ENCODE measurements at places on chromosomes 3 and 15.

GRCh38 chr3:70952033-70952747 lies 631.3 kb downstream of the FOXP1 start:
- no peak for DNase-seq

GRCh38 chr3:47603332-47603731 lies 24.7 kb upstream of the CSPG5 start:
- no peak for DNase-seq

- no peak for DNase-seq
Measured at GRCh38 chr3:8982509-8982908, 19.2 kb upstream of the RAD18 start.

DNA sequence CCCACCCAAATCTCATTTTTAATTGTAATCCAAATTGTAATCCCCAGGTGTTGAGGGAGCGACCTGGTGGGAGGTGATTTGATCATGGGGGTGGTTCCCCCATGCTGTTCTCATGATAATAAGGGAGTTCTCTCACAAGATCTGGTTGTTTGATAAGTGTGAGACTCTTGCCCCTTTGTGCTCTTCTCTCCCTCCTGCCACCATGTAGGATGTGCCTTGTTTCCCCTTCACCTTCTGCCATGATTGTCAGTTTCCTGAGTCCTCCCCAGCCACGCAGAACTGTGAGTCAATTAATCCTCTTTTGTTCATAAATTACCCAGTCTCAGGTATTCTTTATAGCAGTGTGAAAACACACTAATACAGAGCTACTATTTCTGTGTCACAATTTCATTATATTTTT lies 88.7 kb downstream of the NCEH1 start:
- DNase-seq, result no peak

GRCh38 chr3:187946163-187946691 lies 201.0 kb upstream of the BCL6 start:
- DNase-seq, result no peak

- no peak for DNase-seq
Measured at GRCh38 chr15:92243227-92243626, 150.5 kb upstream of the ST8SIA2 start.

DNA sequence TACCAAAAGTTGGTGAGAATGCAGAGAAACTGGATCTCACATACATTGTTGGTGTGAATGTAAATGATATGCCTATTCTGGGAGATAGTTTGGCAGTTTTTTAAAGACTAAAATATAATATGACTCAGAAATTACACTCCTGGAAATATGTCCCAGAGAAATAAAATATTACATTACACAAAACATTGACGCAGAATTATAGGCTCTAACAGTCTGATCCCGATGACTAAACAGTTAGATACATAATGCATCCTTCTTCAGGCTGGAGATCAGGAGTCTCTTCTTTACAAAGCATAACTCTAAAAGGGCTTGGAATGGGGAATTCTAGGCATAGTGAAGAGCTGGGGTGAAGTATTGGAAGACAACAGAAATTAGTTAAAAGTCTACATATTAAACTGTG lies 586.2 kb upstream of the NECTIN3 start:
- no peak for DNase-seq

GRCh38 chr3:40780291-40780924 lies 255.6 kb downstream of the ZNF621 start:
- no peak for DNase-seq

DNA sequence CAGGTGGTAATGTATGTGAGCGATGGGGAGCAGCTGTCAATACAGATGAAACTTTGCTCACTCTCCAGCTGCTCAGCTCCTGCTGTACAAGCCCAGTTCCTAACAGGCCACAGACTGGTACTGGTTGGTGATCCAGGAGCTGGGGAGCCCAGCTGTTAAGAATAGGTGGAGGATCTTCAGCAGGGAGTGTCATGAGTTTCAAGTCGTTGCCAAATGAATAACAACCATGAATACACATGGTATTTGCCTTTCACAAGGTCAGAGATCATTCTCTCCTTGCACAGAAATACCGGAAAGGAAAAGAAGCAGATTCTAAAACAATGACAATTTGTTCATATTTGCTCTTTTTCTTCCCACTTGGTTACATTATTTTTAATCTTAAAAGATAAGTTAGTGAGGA lies 5.1 kb downstream of the PLSCR1 start:
- DNase-seq, result no peak

- DNase-seq, result no peak
Measured at GRCh38 chr3:171339598-171339997, 120.6 kb downstream of the TNIK start.

DNA sequence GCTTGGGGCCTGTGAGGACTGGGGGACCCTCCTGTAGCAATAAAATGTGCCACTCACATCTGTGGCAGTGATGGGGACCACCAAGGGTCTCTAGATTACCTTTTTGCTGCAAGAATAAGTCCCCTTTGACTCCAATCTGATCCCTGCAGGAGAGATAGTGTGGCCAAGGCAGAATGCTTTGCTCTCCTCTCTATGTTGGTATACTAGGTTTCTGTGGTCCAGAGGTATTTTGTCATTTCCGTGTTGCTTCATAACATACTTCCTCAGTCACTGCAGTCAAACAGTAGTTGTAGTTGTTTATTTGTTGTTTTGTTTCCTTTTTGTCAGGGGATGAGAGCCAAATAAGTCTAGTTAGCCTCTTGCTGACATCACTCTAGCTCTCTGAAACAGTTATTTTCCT lies 13.1 kb upstream of the NAALADL2 start:
- DNase-seq, result no peak

DNA sequence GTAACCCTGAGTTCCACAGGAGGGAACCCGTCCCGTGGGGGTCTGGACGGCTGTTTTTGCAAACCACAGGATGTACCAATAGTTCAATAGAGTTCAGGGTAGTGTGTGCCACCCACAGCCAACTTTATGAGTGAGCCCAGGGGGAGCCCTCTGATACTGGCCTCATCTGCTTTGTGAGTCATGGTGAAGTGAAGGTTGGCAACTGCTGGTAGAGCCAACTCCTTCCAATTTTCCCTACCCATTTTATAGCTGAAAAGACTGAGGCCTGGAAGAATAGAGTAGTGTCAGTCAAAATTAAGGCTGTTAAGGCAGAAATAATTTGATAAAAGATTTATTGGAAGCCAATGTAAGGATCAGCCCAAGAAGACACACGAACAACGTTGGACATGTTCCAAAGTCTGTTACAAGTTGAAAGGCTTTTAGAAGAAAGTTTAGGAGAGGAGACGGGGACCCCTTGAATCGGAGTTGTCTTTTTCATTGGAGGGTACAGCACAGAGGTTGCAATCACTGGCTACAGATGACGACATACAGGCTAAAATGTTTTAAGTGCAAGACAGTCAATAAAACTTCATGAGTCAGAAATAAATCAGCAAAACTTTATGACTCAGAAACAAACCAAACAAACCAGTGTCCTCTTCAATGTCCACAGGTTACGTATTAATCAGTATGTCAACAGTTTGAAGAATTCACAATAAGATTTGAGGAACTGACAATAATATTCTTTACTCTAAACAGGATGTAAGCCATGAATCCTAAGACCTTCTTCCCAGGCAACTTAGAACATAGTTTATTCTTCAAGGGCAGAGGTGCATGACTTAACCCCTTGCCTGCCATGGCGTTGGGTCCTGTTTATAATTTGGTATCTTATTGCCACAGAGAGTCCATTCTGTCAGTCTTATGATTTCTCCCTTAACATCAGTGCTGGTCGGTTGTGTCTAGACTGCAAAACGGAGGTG lies 62.9 kb upstream of the NR2E3 start:
- DNase-seq, result no peak

- no peak for DNase-seq
Measured at GRCh38 chr3:193702967-193703366, 110.0 kb downstream of the OPA1 start.

GRCh38 chr15:98390946-98391530 lies 257.3 kb upstream of the IGF1R start:
- DNase-seq, result no peak

- no peak for DNase-seq
Measured at GRCh38 chr3:170079536-170080165, 41.9 kb downstream of the GPR160 start.

- no peak for DNase-seq
Measured at GRCh38 chr3:77524463-77524862, 484.6 kb downstream of the ROBO2 start.

DNA sequence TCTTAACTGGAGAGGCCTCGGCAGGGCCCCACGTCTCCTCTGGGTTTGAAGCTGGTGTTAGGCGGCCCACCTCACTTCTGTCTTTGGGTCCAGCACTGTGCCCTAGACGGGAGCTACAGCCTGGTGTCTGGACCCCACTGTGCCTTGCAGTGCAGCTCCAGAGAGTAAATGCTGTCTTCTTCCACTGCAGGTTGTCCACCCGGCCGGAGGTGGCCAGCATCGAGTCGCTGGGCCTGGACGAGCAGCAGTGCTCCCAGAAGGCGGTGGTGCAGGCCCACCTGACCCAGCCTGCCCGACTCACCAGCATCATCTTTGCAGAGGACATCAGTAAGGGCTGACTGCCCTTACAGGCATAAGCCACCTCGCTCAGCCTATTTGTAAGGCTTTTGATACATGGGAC lies 53.1 kb upstream of the TAMM41 start:
- no peak for DNase-seq

DNA sequence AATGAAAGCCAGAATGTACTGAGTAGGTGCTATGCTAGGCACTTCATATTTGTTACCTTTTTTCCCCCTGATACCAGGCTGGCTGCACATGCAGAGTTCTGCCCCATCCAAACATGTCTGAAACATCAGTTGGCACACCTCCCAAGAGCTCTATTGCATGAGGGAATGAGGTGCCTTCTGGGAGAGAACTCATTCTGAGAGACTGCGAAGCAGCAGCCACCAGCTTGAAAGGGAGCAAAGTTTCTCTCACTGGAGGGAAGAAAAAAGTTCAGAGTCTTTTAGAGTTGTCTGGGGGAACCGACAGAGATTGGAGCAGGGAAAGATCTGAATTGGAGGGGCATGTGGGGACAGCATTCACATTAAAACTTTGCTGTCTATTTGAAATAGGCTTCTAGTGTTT lies 84.1 kb downstream of the AGBL1 start:
- no peak for DNase-seq

- DNase-seq, result no peak
Measured at GRCh38 chr3:106065831-106066230, 197.0 kb upstream of the CBLB start.

DNA sequence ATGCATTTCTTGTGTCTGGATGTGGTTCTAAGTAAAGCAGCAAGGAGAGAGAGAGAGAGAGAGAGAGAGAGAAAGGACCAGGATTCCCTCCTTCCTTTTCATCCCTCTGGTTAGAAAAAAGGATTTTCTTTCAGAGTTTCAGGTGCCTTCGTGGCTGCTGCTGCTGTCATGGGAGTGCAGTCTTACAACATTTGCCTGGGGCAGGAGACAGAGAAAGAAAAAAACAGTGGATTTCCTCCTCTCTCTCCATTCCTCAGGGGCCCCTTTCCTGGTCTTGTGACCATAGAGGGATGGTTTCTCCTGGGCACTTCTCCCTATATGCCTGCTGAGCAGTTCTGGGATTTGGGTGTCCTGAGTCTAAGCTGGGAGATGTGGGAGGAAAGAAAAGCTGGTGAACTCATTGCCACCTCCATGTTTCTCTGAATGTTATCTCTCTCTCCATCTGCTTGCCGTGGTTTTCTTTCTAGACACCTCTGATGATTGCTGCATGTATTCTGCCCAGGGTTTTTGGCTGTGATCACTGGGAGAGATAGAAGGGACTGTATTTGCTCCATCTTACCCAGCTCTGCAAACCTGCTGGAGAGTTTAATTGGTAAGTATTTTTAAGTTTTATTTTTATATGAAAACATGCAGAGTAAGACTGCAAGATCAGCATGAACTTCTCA lies 142.4 kb upstream of the RGMA start:
- no peak for DNase-seq

DNA sequence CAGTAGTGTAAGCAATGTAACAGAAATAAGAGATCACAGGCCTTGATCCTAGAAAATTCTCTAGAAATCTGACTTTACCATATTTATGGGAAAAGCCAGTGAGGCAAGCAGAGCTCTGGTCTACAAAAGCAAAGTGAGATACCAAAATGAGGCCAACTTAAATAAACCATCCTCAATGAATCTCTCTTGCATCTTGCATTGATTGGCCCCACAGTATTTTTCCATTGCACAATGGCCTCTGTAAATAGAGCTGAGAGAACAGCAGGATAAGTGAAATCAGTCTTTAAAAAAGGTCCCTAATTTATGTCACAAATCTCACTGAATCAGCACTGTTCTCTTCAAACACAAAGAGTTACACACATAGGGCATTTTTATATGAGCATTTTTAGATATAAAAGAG lies 8.9 kb downstream of the CFAP20DC start:
- no peak for DNase-seq

DNA sequence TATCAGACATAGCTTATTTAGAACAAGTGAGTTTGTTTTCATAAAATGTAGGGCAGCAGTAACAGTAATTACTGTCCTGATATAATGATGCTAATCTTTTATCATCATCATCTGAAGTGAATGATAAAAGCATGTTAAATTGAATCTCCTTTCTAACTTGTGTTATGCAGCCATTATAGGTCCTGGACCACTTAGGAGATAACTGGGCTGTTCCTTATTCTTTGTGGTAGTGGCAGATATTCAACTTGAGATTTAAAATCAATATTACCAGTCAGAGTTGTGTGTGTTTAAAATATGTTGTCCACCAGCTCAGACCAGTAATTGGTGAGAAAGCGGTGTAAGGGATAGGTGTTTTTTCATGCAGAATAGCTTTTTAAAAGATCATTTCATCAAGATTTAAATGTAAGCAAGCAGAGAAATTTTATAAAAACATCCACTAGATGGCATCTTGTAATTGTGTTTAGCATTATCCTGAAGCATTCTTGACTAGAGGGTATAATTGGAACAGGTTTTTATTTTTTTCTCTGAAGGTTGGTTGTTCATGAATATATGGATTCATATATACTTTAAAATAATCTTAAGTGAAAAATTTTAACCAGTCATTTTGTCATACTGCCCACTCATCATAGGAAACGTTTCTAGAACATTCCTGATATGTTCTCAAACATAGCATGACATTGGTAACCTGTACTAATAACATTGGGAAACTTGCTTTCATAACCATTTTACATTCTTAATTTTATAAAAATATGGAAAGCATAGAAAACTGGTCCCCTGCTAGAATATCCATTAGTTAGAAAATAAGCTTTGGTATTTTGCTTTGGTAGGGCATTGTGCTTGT lies 153.9 kb downstream of the BBX start:
- DNase-seq, result no peak

DNA sequence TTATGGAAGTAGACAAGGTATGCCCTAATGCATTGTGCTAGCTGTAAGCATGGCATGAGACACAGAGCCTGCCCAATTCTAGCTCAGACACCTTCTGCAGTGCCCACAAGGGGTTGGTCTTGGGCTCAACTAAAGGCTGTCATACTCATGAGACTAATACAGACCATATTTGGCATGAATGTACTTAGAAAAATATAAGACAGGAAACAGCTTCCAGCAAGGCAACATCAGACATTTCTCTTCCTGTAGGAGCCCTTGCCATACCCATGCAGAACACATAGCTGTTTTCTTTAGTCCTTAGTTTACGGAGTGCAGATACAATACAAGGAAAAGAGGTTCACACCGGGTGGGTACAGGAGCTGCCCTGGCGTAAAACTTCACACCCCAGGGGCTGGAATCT lies 30.5 kb upstream of the NR1I2 start:
- no peak for DNase-seq

- DNase-seq, result no peak
Measured at GRCh38 chr3:159586571-159587202, 401.9 kb upstream of the IL12A start.
